ENCODE measurements at places on chromosomes 3 and 15.
A peak's percentile ranks its signal among the peaks of the same experiment; 100 is the strongest.

GRCh38 chr15:35998663-35999602 lies 453.0 kb upstream of the DPH6 start:
- DNase-seq = peak; percentile 49

DNA sequence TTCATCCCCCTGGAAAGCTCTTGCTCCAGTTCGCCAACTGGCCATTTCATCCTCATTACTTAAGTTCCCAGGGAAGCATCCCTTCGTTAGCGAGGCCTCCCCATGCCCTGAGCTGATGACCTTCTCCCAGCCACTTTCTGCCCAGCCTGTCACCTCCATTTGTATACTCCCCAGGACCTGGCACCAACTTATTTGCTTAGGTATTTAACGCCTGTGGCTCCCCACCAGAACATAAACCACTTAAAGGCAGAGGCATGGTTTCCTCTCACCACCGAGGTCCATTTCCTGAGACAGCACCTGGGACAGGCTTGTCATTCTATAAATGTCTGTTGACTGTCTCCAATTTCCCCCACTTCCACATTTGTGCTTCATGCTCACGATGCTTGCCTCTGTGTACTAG lies 189.0 kb downstream of the ZNF621 start:
- DNase-seq = no peak

- DNase-seq = no peak
Observed at GRCh38 chr15:68503791-68504680, 72.1 kb upstream of the ITGA11 start.

- DNase-seq = no peak
Observed at GRCh38 chr3:114011059-114011797, 45.1 kb downstream of the CCDC191 start.

GRCh38 chr3:7573330-7573729 lies 712.4 kb downstream of the GRM7 start:
- no peak for DNase-seq
